Renal pelvis (tissue), 12 donors: ENCODE measurements at places on chromosomes 6 and 20. TPM values are rescaled to one million over a fixed set of nuclear protein-coding genes. Genes with fewer than 3 reads are reported as not detected.

DNA sequence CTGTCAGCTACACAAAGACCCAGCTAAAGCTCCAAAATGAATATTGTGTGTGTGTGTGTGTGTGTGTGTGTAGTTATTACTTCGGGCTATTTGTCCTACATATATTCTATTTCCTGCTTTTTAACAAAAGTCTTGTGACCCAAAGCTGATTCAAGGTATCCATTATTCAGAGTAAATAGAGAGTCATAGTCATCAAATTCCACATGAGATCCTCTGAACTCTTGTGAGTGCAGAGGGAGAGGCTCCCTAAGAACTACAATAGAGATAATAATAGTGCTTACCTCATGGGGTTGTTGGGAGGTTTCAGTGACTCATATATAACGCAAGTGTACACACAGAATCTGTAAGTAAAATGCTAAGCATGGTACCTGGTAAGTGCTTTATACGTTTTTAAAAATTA is 95.6 kb upstream of the SHLD1 start:
- DNase-seq: no peak

DNA sequence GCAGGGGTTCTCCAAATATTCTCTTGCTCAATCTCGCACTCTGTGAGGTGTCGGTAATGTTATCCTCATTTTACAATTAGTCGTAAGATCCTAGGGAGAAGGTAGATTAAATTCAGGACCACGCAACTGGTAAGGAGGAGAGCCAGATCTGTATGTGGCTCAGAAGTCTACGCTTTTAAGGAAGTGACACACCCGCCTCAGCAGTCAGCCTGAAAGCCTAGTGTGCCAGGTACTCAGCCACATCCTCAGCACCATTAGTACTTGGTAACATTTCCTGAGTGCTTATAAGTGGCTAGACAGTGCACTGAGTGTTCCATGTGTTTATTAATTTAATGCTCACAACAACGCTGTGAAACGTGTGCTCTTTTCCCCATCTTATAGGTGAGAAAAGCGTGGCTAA is 63.7 kb downstream of the DHX35 start:
- no peak for DNase-seq

DNA sequence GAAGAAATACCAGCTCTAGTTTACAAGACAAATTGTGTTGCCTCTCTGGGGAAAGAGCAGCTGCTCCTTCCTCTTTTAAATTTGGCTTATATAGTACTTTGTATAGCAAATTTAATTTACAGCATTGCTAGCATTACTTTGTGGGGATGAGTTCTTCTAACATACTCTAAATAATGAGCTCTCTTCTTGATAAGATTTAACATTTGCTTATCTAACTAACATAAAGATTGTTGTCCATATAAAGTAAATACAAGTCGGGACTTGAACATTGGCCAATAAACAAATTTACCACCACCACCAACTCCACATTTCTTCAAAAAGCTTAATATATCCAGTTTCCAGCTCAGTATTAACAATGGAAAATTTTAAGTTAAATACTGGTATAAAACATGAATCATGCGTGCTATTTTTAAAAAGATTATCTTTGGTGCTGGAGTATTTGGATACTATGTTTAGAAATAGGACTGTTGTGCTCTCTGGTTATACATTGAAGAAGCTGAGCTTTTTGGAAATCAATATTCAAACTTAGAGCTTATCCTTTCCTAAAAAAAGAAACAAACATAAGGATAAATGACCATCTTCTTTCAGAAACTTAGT is 1146.9 kb upstream of the GJE1 start:
- no peak for DNase-seq

DNA sequence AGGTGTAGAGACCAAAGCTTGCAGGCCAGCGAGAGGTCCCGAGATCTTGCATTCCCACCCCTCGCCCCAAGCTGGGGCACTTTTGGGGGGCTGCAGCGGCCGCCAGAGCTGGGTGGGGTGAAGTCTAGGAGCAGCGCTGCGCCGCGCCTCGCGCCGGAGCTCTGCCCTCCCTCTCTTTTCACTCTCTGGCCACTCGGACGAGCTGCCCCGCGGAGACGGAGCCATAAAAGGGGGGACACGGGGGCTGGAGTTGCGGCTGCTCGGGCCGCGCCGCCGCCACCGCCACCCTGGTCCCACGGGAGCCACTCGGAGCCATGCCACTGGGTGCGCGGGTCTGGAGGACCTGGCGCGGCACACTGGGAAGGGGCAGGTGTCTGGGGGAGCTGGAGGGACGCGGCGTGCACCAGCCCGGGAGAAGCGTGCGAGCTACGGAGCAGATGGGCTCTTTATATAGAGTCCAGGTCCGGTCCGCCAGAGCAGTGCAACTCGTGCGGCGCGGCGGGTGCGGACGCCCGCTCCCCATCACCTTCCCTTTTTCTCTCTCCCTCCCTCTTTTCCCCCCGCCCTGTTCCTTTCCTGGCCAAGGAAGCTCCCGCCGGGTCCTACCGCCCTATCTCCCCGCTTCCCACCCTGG is 687 bp upstream of the HTR1B start:
- no peak for DNase-seq

DNA sequence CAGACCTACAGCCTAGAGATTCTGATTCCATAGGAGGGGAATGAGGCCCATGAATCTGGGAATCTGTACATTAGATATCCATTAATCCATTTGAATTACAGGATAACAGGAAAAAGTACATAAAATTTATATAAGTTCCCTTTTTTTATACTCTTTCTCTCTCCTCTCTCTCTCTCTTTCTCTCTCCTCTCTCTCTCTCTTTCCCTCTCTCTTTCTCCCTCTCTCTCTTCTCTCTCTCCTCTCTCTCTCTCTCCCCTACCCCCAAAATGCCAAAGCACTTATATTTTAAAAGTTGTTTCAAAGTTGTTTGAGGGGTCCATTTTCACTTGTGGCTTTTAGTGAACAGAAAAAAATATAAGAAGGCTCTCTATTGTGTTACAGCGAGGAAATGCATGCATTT is 15.1 kb downstream of the TSHZ2 start:
- no peak for DNase-seq

DNA sequence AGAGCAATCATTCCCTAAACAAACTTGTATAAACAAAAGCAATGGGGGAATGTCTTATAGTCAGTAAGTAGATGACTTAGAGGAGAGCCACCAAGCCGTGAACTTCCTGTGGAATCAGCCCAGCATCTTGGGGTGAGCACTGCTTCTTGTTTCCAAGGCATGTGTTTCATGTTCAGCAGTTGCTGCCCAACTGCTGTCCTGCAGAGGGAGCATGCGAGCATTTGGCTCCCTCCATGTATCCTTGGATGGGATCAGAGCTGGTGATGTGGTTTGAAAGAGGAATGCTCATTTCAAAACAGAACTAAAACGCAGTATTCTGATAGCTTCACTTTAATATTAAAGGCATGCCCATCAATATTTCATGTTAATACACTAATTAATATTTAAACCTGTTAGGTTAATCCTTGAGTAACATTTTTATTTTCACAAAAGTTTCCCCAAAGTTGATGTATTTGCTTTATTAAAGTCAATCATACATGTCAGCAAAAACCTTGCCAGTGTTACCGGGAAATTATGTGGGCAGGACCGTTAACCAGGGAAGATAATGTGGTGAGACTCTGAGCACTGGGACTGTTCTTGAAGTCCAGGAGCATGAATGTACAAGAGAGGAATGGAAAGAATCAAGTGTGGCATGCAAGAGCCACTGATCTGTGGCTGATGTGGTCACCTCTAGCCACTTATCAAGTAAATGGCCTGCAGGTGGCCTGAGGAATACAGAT is 172.1 kb upstream of the GGTLC1 start:
- DNase-seq: peak; percentile 44

DNA sequence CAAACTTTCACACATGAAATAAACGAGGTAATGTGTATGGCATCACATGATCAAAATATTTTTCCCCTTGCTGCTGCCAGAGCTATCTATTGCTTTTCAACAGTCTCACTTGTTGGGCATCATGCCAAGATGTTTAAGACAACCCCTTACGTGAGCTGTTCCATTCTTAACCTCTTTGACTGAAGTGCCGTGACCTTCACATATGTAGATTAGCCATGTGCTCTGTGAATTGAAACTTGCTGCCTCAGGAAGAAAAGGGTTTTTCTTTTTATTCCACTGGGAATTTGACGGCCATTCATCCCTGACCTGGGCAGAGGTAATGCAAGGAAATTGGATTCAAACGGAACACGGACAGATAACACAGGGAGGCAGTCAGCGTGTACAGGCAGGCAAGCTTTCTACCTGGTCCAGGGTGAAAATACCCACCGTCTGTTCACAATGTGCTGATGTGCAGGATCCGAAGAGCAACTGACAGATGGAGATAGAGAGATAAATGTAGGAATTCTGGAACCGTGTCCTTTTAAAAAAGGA is 14.2 kb downstream of the ARID1B start:
- DNase-seq: no peak

Gene ADGB
- 0.52 TPM for polyA plus RNA-seq

GRCh38 chr6:19245656-19246055 is 591.5 kb upstream of the ID4 start:
- no peak for DNase-seq

- DNase-seq: no peak
These were observed at the start of gene SYNGAP1 for GRCh38 chr6:33419580-33420490. Gene SYNGAP1, plus strand, starts transcription at chr6:33420065. Its CDS starts 200 bp downstream, at chr6:33420265.

GRCh38 chr20:25084626-25085187 is 2.8 kb upstream of the VSX1 start:
- DNase-seq: no peak

DNA sequence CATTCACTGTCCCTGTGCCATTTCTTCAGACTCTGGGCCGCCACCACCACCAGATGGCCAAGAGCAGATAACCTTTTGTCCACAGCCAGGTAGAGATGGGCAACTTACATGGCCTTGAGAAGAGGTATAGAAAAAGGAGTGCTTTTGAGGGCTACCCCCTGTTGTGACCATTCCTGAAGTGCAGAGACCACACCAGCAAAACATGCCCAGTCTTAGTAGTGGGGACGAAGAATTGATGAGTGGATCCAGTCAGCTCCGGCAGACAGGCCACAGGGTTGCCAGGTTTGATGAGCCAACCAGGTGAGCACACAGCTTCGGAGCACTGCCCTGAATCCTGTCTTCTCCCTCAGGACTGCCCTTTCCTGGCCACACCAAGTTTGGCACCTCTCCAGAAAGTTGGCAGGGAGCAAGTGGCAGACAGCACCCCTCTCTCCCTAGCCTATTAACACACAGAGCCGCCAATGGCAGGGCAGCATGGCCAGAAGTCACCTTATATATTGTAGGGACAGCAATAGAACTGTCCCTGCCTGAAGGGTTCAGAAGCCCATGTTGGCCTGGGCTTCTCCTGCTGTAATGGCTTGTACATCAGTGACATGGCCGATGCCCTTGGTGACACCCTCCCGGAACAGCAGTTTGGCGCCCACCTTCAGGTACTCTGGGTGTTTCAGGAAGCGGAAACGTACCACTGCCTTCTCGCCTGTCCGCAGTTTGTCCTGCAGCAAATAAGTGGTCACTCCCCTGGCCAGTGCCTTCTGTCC is 7.8 kb downstream of the GTPBP2 start:
- DNase-seq: no peak

GRCh38 chr20:24806705-24807676 is 142.1 kb upstream of the CST7 start:
- no peak for DNase-seq

- DNase-seq: peak; percentile 5
These were observed 62.6 kb upstream of the ADGRB3 start for GRCh38 chr6:68572525-68572924.

- DNase-seq: no peak
These were observed 73.0 kb downstream of the RNGTT start for GRCh38 chr6:88890394-88890793.

Gene FAXC
- 4.3 TPM for polyA plus RNA-seq

DNA sequence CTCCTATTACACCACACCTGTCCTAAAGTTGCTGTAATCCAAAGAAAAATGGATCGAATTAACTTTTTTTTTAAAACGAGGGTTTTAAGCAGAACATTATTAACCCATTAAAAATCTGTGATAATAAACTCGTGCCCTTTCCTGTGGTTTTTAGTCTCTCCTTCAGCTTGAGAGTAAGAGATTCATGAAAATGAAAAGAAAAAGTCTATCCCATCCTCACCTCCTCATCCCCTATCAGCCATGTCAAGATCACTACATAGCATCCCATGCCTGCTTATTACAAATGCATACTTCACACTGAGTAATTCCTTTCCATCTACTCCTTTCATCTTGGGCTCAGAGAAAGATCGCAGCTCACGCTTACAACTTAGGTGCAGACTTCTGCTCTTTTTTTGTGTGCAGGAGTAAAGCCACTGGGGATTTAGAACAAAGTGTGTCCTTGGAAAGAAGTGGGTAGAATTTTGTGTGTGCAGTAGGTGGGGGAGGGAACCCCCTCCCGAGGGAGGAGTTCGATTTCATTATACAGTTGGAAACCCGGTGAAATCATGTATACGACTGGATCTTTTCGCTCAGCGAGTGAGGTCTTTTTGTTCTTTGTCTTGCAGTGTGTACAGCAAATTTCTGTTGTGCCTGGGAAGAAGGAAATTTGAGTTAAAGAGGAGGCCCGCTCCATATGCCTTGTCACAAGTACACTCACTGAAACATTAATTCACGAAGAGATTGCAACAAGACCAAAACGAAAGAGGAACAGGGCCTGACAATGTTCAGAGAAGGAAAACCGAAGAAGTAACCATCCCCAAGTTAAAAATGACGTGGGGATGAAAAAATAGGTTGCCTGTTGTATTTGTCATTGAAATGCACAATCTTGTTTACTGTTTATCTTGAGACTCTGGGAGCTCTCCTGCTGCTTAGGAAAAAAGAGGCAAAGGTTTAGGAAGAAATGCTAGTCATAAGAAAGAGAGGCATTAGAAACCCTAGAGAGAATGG is 146.5 kb upstream of the ZNF217 start:
- DNase-seq: no peak

GRCh38 chr6:49430866-49431265 is 32.2 kb downstream of the MMUT start:
- DNase-seq: no peak

DNA sequence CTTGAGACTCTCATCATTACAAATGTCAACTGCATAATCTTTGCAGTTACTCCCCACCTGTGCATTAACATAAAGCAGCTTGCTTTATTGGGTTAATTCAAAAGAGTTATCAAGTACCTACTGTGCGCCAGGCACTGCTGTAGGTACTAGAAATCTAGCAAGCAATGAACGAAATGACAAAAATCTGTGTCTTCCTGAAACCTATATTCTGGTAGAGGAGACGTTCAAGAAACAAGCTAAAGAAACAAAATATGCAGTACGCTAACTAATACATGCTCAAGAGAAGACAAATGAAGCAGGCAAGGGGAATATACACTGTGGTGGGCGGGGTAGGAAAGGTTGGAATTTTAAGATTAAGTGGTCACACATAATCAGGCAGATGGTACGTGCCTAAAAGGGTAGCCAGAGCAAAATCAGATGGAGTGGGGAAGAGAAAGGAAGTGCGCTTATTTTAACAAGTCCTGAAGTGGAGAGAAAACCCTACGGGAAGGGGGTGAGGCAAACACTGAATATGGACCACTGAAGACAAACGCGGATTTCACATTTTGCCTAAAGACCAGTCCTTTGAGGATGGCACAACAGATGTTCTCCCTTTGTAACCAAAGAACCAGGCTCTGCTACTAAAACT is 1.2 kb downstream of the ELOVL2 start:
- no peak for DNase-seq

- DNase-seq: no peak
These were observed 70.3 kb downstream of the ATG5 start for GRCh38 chr6:106255306-106255705.

- peak; percentile 9 for DNase-seq
These were observed 771.0 kb downstream of the QKI start for GRCh38 chr6:164185471-164185871.

- no peak for DNase-seq
These were observed 91.9 kb downstream of the TCP11 start for GRCh38 chr6:35049156-35049735.

Gene GPX5
- not detected for polyA plus RNA-seq

Gene WFDC12
- not detected for polyA plus RNA-seq

GRCh38 chr20:23605867-23606651 is at the start of gene CST9:
Gene CST9, minus strand, starts transcription at chr20:23605917. Its CDS starts 53 bp downstream, at chr20:23605864.
- no peak for DNase-seq

- DNase-seq: no peak
These were observed 365.9 kb downstream of the TAF4 start for GRCh38 chr20:61699495-61700374.
